ENCODE measurements at places on chromosomes 6 and 20.

DNA sequence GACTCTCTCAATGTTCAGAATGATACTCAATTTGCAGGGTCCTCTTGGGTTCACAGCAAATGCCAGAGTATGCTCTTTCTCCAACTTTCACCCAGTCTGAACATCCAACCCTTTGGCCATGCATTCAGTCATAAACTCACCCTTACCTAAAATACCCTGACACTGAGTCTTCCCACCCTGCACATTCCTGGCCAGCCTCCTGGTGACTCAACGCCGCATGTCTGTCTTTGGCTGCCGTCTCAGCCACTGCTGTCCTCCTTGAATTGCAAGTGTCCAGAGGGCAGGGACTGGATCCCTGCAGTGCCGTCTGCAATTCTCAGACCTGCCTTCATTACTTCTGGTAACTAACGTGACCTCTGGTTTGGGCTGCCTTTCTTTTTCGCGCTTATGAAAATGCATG, 593.4 kb downstream of the QKI start:
- H3K27me3 ChIP-seq, result no peaks in the 10 kb centered on the region
- peaks cover 3% of the 10 kb centered on the region for H3K4me1 ChIP-seq

- no peak overlapping the region for H3K27ac ChIP-seq
- H3K4me3 ChIP-seq, result no peak overlapping the region
- H3K4me1 ChIP-seq, result peaks cover 16% of the 10 kb centered on the region
- no peak for DNase-seq
- H3K27me3 ChIP-seq, result no peaks in the 10 kb centered on the region
- H3K36me3 ChIP-seq, result no peaks in the 10 kb centered on the region
Observed at GRCh38 chr20:48760403-48760983, 67.3 kb downstream of the PREX1 start.

DNA sequence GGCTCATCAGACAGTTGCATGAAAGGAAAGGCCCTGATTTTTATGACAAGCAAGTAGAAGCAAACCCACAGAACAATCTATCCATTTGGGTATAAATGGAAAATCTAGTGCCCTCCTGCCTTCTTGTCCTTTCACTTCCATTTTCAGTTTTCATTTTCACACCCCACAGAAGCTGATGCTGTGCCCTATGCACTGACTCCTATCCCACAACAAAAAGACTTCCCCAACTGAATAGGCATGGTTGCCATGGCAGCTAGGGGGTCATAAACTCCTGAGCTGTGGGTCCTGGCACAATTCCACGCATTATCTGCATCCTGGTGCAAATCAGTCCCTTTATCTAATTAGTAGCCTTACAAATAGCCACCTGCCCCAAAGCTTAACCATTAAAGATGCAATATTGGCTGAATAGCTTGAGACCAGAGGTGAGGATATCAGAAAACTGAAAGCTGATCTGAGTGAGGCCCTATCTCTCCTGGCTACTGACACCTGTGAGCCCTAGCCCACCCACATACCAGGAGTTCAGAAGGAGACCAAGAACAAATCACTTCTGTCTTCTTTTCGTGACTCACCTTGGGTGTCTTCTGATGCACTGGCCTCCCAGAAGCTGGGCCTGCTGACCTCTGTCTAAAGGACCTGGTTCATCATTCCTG, 34.9 kb upstream of the HEY2 start:
- H3K4me3 ChIP-seq, result no peak overlapping the region
- no peaks in the 10 kb centered on the region for H3K4me1 ChIP-seq
- no peaks in the 10 kb centered on the region for H3K36me3 ChIP-seq
- DNase-seq, result no peak

- H3K36me3 ChIP-seq, result no peaks in the 10 kb centered on the region
- H3K27me3 ChIP-seq, result no peaks in the 10 kb centered on the region
- no peak for DNase-seq
- H3K4me3 ChIP-seq, result no peak overlapping the region
Observed at GRCh38 chr6:142395266-142395665, 93.5 kb downstream of the ADGRG6 start.

GRCh38 chr6:80789912-80790570, 683.6 kb downstream of the BCKDHB start:
- H3K4me1 ChIP-seq, result no peaks in the 10 kb centered on the region
- no peak for DNase-seq
- no peak overlapping the region for H3K4me3 ChIP-seq
- H3K27ac ChIP-seq, result no peak overlapping the region
- no peaks in the 10 kb centered on the region for H3K27me3 ChIP-seq

Data from neuronal stem cell (in vitro differentiated cells).